ENCODE measurements at places on chromosomes 3 and 15. TPM values are rescaled to one million over a fixed set of nuclear protein-coding genes. Genes with fewer than 3 reads are reported as not detected.

RASGRP1 gene
- 0.72 TPM for total RNA-seq

CACNA2D2 gene
- 8.6 TPM for total RNA-seq

IL17RD gene
- 19.8 TPM for total RNA-seq

EPHA6 gene
- total RNA-seq = 12.4 TPM

SGO1 gene
- 0.36 TPM for total RNA-seq

OXTR gene
- total RNA-seq = 0.27 TPM

ADGRG7 gene
- not detected for total RNA-seq

CEMIP gene
- 3.0 TPM for total RNA-seq

PRSS50 gene
- total RNA-seq = 0.28 TPM

GUCA1C gene
- total RNA-seq = not detected

PPARG gene
- 34.4 TPM for total RNA-seq

VGLL4 gene
- total RNA-seq = 103 TPM

SAMMSON gene
- total RNA-seq = 0.30 TPM

ZIC1 gene
- total RNA-seq = not detected

DUOX1 gene
- total RNA-seq = 0.36 TPM

CELSR3 gene
- total RNA-seq = 0.23 TPM

FOXL2NB gene
- total RNA-seq = 100 TPM

LMAN1L gene
- total RNA-seq = not detected

ANKRD34C gene
- total RNA-seq = not detected

ECE2 gene
- not detected for total RNA-seq

CYP1A2 gene
- total RNA-seq = not detected
